Ureter (tissue), 1 donor: ENCODE measurements at places on chromosomes 5 and 9. TPM values are rescaled to one million over a fixed set of nuclear protein-coding genes. Genes with fewer than 3 reads are reported as not detected.

Gene CKS2
- 13.1 TPM for total RNA-seq

- DNase-seq = peak; percentile 31
Measured at GRCh38 chr5:1538741-1539392, 15.1 kb upstream of the LPCAT1 start.

- no peak for DNase-seq
Measured at GRCh38 chr9:13282998-13283397, 3.5 kb upstream of the MPDZ start.

DNA sequence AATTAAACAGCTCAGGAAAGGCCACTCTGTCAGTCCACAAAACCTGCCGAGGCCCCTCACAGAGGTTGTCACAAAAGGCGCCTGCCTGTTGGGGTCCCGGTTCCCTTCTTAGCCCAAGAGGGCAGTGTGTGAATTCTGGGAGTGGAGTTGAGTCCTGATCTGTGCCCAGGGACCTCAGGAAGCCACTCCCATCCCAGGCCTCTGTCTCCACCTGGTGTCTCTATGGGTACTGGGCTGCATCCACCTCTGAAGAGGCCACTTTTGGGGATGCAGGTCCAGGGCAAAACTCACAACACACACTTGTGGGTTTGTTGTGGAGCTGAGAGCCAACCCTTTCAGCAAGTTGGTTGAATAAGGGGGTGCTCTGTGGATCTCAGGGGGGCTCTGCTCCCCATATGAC is 74.3 kb upstream of the STXBP1 start:
- no peak for DNase-seq

DNA sequence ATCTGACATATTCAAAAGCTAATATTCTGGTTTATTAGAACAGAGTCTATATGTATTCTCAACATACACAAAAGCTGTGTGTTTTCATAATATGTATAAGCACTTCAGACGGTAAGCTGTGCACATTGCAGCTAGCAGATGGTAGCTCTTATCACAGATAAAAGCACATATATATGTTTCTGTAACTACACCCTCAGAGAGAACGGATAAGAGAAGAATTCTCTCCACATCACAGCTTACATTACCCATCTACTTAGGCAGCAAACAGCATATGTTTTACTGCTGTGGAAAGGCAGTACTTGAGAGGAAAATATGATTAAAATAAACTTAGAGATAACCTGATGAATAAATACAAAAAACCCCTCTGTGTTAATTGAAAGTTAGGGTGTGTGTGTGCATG is 450.9 kb upstream of the ZNF608 start:
- DNase-seq = no peak
